Stimulated activated CD4-positive, alpha-beta T cell treated with anti-CD3 and anti-CD28 coated beads, TNF-alpha, amount 100 ng/mL, for 48 hours (primary cell): ENCODE measurements at places on chromosomes 5 and 9.

GRCh38 chr5:113282472-113282871 is 152.3 kb downstream of the TSSK1B start:
- DNase-seq, result no peak

DNA sequence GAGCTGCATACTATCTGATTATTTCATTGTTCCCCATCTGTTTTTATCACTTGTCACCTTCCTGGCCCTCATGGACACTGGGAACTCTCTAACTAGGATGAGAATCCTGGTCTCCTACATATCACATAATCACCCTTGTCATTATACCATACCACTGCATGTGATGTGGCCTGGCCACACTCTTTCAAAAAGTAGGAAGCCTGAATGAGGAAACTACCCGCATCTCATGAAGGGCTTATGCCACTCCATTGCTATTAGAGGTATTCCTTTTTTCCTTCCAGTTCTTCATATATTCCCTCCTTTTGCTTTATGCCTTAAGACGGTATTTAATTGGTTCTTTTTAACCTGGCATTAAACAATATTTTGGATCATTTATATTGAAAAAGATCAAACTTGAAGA is 1341.4 kb upstream of the NUDT12 start:
- no peak for DNase-seq

GRCh38 chr9:107024193-107024592 is 161.2 kb downstream of the ZNF462 start:
- DNase-seq, result no peak

DNA sequence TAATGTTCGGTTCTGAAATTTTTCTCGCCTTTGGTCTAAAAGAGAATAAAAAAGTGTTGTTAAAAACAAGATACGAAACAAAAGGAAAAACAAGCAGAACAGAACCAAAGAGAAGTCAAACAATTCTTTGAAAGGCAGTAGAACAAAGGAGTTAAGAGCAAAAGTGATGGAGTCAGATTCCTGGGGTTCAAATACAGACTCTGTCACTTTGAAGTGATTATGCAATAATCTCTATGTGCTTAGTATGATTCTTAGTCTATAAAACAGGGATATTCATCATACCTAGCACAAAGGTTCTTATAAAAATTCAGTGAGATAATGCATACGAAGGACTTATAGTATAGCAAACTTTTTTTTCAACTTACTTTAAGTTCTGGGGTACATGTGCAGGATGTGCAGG is 48.3 kb downstream of the C9 start:
- no peak for DNase-seq

DNA sequence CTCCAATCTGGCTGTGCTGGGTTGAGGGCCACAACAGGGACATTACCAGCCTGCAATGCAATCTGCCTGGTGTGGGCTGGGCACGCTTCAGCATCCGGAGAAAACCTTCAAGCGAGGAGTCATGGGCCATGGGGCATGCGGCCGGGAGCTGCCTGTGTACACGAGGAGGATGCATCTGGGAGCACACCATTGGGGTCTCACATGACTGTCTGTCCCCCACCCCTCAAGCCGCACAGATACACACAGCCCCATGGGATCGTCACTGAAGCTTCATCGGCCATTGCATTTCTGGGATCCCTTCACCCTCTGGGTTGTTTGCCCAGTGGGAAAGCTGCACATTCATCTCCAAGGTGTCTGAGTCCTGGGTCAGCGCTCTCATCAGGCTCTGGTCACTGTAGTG is 9.9 kb downstream of the LCN1 start:
- DNase-seq, result no peak

GRCh38 chr9:124595743-124596142 is 88.5 kb upstream of the NR5A1 start:
- DNase-seq, result no peak

GRCh38 chr5:160516696-160517530 is 95.3 kb downstream of the PTTG1 start:
- no peak for DNase-seq

DNA sequence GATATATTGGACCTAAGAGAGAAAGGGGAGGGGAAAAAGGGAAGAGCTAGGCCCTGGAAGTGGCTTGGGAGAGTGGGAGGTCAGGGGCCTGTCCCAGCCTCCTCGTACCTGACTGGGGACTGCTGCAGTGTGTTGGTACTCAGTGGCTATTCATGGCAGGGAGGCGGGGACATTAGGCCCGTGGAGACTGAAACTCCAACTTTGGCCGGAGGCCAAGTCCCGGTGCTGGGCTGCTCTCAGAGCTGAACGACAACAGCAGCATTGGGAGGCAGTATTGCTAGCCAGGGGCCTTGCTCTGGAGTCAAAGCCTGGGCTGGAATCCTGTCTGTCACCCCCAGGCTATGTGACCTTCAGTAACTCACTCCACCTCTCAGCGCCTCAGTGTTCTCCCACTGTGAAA is 37.8 kb downstream of the NEURL1B start:
- DNase-seq, result no peak

GRCh38 chr5:173383711-173384110 is 55.5 kb upstream of the STC2 start:
- no peak for DNase-seq

DNA sequence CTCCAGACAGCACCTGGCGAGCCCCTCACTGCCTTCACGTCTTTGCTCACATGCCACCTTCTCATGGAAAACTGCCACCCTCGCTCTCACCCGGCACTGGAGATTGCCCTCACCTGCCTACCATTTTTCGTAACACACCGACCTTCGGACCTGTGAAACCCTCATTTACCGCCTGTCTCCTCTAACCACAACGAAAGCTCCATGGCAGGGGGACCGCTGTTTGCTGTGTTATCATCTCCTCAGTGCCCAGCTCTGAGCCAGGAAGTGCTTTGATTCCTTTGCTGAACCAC is 109.2 kb upstream of the PHYKPL start:
- no peak for DNase-seq

DNA sequence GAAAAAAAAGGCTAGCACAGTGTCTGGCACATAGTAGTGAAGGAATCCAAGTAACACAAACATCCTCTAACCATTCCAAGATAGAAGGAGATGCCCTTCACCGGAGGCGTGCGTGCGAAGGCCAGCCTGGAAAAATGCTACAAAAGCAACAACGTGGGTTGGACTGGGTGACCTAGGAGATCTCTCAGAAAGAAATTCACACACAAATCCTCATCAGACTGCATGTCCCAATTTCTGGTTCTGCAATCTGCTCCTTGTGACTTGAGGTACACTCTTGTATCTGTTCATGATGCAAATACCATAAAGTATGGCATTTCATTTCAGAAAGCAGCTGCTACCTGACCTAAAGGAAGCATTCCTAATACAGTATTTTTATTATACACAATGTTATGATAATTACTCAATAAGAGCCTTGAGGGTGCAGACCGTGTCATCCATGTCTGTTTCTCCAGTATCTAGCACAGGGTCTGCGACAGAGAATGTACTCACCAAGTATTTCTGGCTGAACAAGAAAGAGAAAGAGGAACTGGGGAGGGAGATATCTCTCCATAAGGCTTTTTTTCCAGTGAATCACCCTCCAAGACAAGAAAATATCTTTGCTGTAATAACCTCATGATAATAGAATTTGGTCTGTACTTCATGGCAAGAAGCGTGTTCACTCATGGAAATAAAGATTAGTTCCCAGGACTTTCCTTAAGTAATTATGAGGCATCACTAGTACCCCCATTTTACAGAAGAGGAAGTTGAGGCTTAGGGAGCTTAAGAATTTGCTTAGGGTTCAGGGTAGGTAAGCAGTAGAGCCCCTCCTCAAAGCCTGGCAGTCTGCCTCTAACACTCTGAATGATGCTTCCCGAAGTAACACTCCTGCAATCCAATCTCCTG is 138.3 kb downstream of the CDK5RAP2 start:
- DNase-seq, result no peak

GRCh38 chr9:18888290-18888689 is 144.7 kb downstream of the SAXO1 start:
- no peak for DNase-seq

GRCh38 chr5:40904205-40904993 is 4.9 kb upstream of the C7 start:
- no peak for DNase-seq

DNA sequence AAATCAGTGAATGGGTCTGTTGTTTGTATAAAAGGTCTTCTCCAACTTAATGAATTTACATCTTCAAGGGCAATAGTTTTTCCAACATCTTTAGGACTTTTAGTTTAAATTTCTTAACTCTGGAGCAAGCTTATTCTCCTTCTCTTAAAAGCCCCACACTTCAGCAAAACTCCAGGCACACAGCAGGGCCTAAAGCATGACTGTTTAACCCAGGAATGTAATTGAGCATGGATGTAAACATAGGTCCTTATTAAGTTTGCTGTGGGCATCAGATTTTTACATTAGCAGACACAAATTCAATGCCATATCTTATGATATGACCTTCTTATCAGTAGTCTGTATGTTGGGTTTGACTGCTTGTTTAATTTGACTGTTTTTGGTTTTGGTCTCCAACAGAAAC is 78.9 kb downstream of the ABCA1 start:
- DNase-seq, result no peak

- DNase-seq, result no peak
Measured at GRCh38 chr9:84324811-84325210, 15.7 kb downstream of the SLC28A3 start.

GRCh38 chr5:172777881-172778814 is 7.2 kb upstream of the DUSP1 start:
- DNase-seq, result no peak

DNA sequence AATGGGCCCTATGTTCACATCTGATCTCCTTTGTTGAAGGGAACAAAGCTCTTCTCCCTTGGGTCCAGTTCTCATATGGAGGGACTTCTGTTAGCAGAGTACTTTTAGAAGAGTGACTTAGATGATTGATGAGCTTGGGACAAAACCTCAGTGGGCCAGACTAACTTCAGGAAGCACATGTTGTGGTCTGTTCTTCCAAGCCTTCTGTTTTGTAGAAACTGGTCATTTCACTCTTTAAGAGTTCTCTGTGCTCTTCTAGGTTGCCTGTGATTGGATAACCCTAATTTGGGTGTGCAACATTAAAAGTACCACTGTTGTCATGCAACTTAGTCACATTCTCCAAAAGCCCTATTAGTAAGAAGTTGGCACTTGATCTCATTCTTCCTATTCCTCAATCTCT is 183.5 kb upstream of the ACO1 start:
- no peak for DNase-seq

DNA sequence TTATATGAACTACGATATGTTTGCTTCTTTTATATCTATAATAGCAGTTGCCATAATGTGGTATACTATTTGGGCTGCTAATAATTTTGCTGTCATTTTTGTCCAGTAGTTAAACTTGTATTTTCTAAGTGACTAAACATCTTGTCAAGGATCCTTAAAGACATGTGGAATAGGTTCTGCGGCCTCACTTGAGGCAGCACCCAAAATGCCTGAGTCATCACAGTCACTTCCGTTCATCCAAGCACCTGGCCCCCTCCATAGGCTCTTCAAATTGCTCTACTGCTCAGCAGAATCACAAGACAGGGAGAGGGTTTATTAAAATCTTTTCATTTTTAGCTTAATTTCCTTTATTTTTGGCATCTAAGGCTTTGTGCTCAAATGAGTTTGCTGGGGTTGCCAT is 259.1 kb downstream of the AOPEP start:
- DNase-seq, result no peak

- DNase-seq, result no peak
Measured at GRCh38 chr9:108271646-108272348, 584.0 kb downstream of the ACTL7B start.

- no peak for DNase-seq
Measured at GRCh38 chr9:99635032-99635431, 186.7 kb upstream of the NR4A3 start.

DNA sequence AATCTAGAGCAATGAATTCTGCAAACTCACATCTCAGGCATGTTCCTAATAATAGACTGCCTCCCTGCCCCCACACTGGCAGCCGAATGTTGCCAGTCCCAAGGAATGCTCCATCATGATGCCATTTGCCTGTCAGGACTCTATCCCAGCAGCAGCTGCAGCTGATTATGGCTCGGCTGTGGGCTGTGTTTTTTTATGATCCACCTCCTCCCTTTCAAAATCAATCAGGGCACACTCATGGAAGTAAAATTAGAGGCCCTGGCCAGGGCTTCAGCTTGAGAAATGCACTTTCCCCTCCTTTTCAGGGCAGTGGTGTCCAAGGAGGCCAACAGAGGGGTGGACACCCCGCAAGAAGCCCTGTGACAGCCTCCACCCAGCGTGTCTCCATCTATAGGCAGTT is 176.7 kb upstream of the S1PR3 start:
- no peak for DNase-seq

- no peak for DNase-seq
Measured at GRCh38 chr5:119343052-119343451, 12.8 kb upstream of the TNFAIP8 start.

DNA sequence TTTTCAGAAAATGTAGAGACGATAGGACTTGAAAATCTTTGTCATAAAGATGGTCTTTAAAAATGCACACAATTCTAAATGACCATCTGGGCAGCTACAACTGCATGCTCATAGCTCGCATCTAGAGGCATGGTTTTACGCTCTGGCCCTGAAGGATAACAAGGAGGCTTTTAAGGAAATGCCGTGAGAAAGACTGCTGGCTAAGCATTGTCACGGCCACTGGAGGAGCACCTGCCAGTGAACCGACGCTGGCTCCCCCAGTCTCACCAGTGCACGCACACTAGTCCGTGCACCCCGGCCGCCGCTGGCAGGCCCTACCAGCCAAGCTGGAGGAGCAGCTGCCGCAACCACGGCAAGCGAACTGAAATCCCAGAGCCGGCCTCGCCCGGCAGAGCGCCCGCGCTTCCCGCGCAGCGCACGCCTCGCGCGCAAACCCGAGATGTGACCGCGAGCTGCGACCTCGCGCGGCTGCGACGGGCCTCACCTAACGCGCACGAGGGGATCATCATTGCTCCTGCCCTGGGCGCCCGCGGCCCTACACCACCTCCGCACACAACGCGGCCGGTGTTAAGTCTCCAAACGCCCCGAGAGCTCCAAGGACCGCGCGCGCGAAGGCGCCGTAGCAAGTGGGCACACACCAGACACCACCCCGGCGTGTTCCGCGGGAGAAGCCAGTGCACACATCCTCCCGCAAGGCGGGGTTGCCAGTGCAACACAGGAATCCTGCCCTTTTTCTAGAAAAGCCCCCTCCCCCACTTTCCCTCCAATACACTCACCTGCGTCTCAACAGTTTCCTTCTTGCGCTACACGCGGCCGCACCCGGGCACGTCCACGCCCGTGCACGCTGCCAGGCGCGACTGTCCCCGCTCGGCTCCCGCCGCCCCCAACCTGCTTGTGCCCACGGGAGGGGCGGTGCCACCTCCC is 5.3 kb downstream of the ELAVL2 start:
- DNase-seq, result no peak

DNA sequence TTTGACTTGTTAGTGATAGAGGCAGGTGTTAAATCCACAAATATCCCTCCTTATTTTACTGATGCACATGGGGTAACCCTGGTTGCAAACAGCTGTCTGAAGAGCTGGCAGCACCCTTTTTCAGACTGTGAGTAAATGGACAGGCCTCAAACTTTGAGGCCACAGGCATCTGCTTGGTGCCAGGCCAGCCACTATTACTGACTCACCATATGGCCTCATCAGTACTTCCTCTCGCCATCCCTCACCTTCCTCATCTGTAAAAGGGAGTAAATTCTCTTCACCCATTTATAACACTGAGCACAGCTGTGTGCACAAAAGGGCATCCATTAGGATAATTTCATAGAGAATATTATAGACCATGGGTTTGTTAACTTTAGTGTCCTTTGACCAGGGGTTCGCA is 11.9 kb upstream of the TNIP1 start:
- DNase-seq, result no peak
